Thymus (tissue), 14 donors: ENCODE measurements at places on chromosomes 2 and 18. TPM values are rescaled to one million over a fixed set of nuclear protein-coding genes. Genes with fewer than 3 reads are reported as not detected.

Gene PROC
- 0.71 TPM for total RNA-seq

Gene ARHGAP25
- 32.2 TPM for total RNA-seq

DNA sequence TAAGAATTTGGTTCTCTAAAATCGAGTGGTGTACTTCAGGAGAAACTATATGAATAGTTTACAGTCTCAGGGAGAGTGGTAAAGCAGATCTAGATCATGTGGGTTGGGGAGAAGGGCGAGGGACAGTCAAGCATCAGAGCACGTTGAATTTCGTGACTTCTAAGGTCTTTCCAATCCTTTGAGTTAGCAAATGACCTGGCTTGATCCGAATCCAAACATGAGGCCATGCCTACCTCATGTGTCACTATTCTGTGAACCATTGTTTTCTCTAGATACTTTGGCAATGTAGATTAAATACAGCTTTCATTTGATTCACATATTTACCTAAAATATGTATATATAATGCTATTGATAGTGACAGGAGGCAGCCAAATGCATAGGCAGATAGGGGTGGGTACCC is 674.9 kb downstream of the NYAP2 start:
- no peaks in the 10 kb centered on the region for H3K36me3 ChIP-seq
- H3K27me3 ChIP-seq, result no peaks in the 10 kb centered on the region
- H3K4me3 ChIP-seq, result no peak overlapping the region
- DNase-seq, result no peak

- no peaks in the 10 kb centered on the region for H3K27me3 ChIP-seq
- H3K27ac ChIP-seq, result no peak overlapping the region
- no peak overlapping the region for H3K4me3 ChIP-seq
- peaks cover 54% of the 10 kb centered on the region for H3K4me1 ChIP-seq
- no peaks in the 10 kb centered on the region for H3K36me3 ChIP-seq
Observed at GRCh38 chr2:10449838-10450691, 1.9 kb upstream of the ODC1 start.

DNA sequence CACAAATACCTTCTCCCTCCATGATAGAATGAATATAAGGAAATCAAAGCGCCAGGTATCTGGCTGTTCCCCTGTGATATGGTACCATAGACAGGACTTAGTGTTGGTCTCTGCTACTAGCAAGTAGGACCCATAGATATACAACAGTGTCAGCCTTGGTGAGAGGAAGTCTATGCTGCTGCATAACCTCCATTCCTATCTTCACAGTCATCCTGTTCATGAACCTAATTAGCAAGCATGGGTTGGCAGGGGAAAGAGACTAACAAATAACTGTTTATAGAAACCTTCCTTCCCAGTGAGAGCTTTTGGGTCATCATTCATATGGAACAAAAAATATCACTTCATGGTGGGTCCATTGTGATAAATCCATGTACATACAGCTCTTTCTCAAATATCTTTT is 188.9 kb upstream of the FAM98A start:
- H3K27ac ChIP-seq, result no peak overlapping the region
- no peak overlapping the region for H3K4me3 ChIP-seq
- no peaks in the 10 kb centered on the region for H3K36me3 ChIP-seq
- DNase-seq, result no peak

GRCh38 chr2:127820080-127820668 is 9.2 kb upstream of the WDR33 start:
- H3K27me3 ChIP-seq, result no peaks in the 10 kb centered on the region
- H3K36me3 ChIP-seq, result no peaks in the 10 kb centered on the region
- H3K4me1 ChIP-seq, result no peaks in the 10 kb centered on the region
- H3K27ac ChIP-seq, result no peak overlapping the region
- H3K4me3 ChIP-seq, result no peak overlapping the region

- no peaks in the 10 kb centered on the region for H3K4me1 ChIP-seq
- no peak overlapping the region for H3K4me3 ChIP-seq
- H3K36me3 ChIP-seq, result no peaks in the 10 kb centered on the region
- H3K27me3 ChIP-seq, result no peaks in the 10 kb centered on the region
- no peak for DNase-seq
- H3K27ac ChIP-seq, result no peak overlapping the region
Observed at GRCh38 chr18:73283032-73283431, 415.2 kb upstream of the NETO1 start.
